ENCODE measurements at places on chromosomes 5 and 9.
A peak's percentile ranks its signal among the peaks of the same experiment; 100 is the strongest.

DNA sequence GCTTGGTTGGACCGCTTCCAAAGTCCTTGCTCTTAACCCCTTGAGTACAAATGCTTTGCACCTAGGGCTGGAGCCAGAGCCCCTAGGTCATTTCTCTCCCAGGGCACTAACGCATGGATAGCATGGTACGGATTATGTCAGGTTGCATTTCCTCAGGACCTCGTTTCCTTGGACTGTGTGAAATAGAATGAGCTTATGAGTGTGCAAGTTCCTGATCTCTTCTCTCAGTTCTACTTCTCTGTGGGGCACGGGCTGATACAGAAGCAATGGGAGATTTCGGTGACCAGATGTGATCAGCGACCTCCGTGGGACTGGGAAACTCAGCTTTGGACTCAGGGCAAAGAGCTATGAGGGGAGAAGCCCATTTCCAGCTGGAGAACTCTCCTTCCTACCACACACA lies 14.2 kb downstream of the SPARC start:
- DNase-seq: no peak

GRCh38 chr5:149961186-149961685 lies 678 bp downstream of the SLC26A2 start:
- DNase-seq: no peak

GRCh38 chr5:107058235-107058634 lies 612.5 kb downstream of the EFNA5 start:
- DNase-seq: no peak

- DNase-seq: peak; percentile 7
Observed at GRCh38 chr5:82106756-82107155, 134.9 kb downstream of the ATG10 start.

- no peak for DNase-seq
Observed at GRCh38 chr5:33114361-33114760, 326.4 kb upstream of the TARS1 start.

DNA sequence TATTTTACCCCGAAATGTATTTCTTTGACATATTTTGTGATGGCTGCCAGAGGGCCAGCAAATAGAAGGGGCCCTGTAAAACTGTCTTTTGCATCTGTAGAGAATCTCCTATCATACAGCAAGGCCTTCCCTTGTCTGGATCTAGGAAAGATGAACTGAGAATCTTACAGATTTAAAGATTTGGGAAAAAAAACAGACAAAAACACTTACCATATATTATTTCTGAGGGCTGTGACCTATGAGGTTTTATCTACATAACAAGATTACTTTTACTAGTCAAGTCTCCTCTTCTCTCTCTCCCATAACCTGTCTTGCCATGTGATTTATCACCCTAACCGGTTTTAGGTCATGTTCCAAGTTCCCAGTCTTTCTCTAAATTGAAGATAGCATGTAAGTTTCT lies 599.2 kb upstream of the CDH6 start:
- no peak for DNase-seq

DNA sequence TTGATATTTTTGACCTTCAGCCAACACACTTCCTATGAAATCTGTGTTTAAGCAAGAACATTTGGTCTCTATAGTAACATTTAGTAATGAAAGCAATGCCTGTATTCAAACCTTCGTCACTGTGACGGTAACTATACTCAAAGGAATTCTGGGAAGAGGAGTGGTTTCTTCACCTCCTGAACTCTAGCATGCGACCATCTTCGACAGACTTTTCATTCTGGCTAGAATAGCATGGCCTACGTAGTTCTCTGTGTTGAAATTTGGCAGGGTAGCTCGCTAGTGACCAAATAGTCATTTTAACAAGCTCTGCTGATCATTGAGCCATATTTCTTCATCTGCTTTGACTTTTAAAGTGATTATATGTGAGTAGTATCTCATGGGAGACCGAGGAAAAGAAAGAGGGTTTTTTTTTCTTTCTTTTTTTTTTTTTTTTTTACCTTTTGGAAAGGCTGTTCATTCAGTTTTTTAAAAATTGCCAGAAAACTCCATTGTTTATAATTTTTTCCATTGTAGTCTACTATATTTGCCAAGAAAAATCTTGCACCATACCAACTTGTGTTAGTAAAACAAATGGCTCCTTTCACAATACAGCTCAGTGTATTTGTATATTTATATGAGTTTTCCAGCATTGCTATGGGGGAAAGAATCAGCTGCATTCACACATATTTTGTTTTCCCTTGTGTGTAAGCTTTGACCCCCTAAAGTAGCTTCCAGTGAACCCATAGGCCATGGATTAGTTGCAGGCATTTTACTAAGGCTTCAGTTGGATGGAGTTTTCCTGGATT lies 166.8 kb downstream of the NNT start:
- peak; percentile 99 for DNase-seq

GRCh38 chr5:80067531-80068245 lies 32.5 kb downstream of the THBS4 start:
- DNase-seq: no peak

GRCh38 chr9:37025071-37025822 lies 8.8 kb downstream of the PAX5 start:
- no peak for DNase-seq

DNA sequence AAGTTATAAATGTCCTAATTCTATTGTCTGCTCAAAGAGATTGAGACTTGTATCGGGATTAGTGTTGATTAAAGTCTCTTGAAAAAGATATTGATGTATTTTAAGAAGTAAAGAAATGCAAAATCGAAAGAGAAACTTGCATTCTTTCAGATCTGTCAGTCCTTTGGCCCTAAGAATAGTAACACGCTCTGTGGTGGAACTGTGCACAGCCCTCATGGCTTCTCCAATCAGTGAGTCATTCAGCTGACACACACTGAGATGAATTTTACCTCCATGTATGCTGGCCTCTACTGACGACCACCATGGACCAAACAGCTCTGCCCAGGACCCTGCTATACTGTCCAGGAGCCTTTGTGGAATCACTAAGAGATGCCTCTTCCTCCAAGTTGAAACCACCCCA lies 232.4 kb downstream of the ESM1 start:
- peak; percentile 56 for DNase-seq

GRCh38 chr5:57102905-57103255 lies 71.0 kb upstream of the GPBP1 start:
- no peak for DNase-seq

DNA sequence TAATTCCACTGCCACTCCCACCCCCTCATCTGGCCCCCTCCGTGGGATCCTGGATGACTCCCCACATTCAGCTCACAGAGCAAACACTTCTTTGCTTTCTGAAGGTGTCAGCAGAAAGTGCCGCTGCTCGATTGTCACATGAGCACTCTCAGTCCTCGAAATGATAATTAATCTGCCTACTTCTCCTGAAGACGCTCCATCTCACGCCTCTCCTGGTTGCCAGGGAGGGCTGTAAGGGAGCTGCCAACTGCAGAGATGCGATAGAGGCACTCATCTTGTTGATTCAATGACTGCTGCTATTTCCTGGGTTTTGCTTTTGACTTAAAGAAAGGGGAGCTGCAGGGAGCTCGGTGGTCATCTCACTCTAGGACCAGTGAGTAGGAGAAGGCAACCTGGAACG lies 206.5 kb downstream of the DAB2IP start:
- no peak for DNase-seq

- no peak for DNase-seq
Observed at GRCh38 chr5:143874312-143874711, 62.4 kb downstream of the HMHB1 start.

- DNase-seq: no peak
Observed at GRCh38 chr9:124016175-124017050, 4.8 kb downstream of the LHX2 start.

DNA sequence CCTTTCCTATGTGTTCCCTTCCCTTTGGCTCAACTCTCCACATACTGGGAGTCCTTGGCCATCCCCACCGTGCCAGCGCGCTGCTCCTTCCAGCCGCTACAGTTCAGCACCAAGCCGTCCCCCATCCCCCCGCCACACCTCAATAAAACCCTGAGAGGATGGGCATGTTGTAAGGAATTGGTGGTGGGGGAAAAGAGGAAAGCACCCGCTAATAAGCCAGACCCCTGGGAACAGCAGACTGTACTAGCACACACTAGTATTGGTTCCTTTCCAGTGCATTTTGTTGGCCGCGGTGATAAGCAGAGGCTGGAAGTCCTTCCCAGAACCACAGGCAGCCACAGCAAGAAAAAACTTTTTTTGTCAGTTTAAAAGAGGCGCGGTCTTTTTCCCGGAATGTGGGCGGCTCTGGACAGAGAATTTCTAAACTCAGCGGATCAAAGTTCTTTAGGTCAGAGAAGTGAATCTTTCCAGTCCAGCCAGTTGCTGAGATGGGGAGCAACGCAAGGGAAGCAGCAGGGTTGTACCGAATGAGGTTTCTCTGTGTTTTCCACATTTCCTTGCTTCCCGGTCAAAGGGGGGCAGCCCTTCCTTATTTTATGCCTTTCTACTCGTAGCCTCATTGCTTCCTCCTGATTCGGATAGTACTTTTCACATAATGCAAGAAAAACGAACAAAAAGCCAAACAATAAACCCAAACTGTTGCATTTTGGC lies 2.1 kb downstream of the CHSY3 start:
- DNase-seq: peak; percentile 58

GRCh38 chr9:114233491-114234185 lies 78.3 kb downstream of the COL27A1 start:
- no peak for DNase-seq

DNA sequence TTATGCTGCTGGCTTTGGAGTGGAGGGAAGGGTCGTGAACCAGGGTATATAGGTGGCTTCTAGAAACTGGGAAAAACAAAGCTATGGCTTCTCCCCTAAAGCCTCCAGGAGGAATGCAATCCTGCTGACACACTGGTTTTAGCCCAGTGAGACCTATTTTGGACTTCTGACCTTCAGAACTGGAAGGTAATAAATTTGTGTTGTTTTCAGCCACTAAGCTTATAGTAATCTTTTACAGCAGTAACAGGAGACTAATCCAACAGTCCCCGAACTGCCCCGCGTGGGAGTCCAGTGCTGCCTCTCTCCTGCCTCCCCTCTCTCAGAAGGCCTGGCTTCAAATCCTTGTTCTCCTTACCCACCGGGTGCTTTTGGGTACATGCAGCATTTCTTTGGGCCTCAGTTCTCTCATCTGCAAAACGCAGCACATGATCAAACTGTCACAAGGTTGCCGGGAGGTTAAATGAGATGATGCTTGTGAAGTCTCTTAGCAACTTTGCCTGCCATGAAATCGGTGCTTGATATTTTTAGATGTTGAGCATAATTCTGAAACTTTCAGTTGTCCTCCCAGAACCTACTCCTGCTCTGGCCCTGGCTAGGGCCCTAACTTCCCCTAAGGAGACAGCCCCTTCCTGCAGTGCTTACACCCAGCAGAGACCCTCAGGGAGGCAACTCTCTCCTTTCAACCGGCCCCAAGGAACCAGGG lies 127.3 kb upstream of the BOD1 start:
- no peak for DNase-seq

DNA sequence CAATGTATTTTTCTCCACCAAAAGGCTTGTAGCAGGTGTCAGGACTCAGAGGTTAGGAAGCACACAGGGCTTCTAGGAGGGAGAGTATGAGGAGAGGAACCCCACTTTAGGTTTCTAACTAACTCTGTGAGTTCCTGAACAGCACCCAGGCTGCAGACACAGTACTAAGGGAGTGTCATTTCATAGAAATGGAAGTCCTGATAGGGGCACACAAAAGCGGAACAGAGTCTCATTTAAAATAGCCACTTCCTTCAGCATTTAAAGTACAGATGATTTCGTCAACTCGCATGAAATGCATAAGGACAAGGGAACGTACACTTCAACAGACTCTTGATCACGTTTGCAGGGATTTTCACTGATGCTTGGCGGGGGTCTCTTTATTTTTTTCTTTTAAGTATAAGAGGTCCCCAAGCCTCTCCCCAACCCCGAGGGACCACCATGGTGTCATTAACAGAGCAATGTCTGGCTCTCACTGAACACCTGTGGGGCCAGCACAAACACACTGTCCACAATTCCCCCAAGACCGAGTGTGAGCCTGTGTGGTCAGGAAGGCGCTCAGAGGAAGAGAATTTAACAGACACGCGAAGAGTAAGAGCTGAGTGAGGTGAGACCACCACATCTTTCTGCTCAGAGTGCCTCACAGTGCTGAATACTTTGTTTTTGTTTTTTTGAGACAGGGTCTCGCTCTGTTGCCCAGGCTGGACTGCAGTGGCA lies 82.3 kb downstream of the SECISBP2 start:
- DNase-seq: no peak

DNA sequence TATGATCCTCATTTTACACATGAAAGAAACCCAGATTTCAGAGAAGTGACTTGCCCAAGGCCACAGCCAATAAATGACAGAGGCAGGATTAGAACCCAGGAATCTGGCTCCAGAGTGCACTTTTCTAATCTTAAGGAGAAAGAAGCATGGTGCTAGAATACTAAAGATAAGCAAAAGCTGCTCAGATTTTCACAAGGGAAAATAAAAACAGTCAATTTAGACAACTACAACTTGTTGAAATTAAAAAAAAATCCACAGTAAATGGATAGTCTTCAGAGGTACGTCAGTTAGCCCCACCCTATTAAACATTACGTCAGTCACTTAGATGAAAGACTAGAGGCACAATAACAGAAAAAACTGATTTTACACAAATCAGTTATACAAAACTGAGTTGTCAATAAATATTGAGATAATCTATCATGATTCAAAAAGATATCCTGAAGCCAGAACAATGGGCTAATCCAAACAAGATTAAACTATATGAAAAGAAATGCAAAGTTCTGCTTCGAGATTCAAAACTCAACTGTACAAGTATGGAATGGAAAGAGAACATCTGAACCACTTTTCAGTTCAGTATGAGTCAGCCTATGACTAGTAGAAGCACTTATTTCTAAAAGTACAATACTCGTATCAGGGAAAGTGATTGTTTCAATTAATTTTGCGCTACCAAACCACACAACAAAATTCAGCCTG lies 9.3 kb downstream of the TMEM245 start:
- DNase-seq: peak; percentile 72

DNA sequence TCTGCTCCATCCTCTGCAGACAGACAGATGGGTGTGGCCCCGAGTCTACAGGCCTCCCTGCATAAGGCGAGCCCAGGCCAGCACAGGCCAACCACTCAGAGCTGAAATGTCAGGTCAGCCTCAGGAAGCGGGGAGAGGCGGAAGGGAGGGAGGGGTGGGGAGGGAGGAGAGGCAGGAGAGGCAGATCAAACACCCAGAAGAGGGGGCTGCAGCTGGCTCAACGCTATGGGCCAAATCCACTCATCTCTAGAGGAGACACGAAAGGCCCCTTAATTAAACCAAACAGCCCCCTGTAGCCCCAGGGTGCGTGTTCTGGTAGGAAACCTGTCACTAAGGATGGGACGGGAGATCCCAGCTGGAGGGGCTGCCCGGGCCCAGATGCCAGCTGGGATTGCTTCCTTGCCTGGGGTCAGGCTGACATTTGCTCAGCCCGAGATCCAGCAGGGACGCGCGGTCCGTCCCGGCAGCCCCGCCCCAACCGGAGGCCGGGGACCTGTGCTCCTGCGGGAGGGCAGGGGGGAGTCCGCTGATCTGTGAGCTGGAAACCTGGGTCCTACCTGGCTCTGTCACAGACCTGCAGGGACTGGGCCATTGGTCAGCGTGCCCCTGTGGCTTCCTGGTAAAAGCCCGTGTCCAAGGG lies 97.2 kb upstream of the SARDH start:
- DNase-seq: no peak
